ENCODE measurements at places on chromosomes 13 and 19.

DNA sequence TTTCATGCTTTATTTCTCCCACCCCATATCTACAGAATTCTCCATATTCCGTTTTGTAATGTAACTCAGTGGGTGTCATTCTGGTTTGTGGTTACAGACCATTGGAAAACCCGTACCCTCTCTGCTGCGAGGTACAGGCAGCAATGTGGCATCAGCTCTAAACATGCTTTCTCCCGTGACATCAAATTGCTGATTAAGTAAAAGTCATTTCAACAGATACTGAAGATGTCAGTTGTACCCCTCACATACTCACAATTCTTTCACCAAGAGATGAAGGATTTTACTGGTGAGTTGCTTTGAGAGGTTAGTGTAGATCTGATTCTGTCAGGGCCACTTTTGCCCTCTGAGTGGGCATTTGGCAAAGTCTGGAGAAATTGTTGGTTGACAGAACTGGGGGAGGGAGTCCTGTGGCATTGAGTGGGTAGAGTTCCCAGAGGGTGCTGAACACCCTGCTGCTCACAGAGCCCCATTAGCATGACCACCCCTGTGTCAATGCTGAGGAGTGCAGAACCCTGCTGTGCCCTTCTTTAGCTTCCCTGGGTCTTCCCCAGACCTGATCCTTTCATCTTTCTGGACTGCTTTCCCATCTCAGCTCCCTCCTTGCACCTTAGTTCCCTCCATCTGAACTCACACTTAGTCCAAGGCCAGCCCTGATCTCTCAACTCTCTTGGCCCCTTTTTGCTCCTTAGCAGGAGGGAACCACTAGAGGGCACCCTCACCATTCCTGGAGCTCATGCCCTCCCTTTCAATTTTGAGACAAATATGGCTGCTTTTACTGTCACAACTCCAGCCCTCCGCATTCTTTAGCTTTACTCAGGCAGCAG is 39.9 kb upstream of the CEACAM8 start:
- peak; percentile 18 for DNase-seq

DNA sequence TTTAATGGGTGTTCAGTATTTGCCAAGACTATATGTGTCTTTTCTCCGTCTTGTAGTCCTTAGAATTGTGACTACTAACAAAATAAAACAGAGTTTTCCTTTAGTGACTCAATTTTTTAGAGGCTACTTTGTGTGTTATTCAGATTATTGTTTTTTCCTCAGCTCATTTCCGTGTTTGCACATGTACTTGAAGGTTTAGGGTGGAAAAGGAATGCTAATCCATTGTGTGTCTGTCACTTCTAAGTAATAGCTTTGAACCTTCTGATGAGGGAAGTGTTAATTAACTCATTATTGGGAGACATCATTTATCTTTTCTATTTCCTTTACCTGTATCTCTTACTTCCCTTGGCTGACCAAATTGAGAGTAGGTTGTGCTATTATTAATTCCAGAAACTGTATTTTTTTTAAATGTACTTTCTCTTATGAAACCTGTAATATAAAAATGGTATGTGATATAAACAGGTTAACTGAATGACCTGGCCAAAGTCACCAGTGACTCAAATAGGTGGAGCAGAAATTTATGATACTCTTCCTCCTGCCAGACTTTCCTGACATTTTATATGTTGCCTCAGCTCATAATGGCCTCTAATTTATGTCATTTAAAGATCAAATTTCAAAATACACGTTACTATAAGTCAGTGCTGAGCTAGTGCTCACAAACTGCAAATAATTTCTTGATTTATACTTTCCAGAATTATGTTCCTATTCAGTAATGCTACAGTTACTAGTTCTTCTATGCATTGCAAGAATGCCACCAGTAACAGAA is 88.8 kb downstream of the LMO7 start:
- DNase-seq, result no peak

DNA sequence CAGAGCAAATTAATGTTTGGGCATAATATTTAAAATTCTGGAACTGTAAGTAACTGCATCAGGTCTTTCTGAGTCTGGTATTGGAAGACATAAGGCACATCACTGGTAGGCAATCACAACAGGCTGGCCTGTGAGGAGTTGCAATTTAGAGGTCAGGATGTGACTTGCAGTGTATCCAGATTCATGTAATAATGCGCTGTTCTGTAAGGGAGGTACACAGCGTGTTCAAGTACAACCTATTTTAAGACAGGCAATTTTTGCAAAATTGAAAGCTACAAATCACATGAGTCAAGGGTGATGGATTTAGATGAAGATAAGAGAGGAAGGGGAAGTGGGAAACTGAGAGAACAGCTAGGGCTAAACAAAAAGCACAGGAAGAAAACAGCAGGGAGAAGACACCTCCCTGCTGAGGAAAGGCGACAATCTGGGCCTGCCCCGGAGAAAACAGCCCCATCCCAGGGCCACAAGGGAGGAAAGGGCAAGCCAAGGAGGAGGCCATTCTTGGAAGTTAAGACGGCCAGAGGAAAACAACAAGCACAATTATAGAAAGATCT is 138.1 kb downstream of the LACC1 start:
- no peak for DNase-seq

DNA sequence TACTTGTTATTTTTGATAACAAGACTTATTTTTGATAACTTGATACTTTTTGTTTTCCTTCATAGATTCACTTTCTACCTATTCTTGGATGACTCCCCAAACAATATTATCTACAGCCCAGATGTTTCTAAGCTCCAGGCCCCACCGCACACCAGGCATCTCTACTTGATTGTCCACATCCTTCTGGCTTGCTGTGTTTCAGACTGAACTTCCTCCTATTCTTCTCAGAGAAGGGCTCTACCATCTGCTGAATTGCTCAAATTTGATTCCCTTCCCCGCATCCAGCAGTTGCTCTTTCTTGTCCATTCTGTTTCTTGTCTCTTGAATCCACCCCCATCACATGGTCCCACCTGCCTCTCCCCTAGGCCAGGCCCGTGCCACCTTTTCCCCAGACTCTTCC is 13.0 kb downstream of the NUDT15 start:
- DNase-seq, result no peak

GRCh38 chr13:112711528-112712265 is 21.9 kb downstream of the ATP11A start:
- DNase-seq, result peak; percentile 97

GRCh38 chr13:33940898-33941297 is 122.9 kb downstream of the RFC3 start:
- peak; percentile 13 for DNase-seq

GRCh38 chr19:45187421-45188100 is 9.0 kb downstream of the BLOC1S3 start:
- DNase-seq, result no peak

DNA sequence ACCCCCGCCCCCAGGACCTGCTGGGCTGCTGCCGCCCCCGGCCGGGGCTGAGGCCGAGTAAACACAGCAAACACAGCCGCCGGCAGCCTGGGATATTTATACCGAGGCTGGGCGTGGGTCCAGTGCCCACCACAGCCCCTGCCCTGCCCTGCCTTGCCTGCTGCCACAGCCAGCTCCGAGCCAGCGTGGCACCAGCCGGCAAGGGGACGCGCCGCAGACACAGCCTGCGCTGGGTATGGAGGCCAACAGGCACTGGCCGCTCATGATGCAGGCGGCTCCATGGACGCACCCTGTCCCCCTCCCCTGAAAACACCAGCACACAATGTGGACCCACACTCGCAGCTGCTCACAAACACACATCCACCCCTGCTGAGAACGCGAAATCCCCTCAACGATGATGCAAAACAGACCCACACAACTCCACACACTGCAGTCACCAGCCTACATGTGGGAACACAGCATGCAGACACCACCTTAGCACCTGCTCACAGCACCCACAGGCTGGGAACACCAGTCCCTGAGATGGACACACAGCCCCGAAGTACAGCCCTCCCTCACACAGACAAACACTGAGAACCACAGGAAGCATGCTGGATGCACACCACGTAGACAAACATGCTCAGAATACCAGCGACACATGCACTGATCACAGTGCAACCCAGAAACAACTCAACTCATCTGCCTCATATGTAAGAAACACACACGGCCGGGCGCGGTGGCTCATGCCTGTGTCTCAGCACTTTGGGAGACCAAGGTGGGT is 16.2 kb downstream of the CCDC97 start:
- peak; percentile 74 for DNase-seq

- no peak for DNase-seq
Measured at GRCh38 chr19:49423985-49424303, 703 bp upstream of the PTH2 start.

GRCh38 chr19:23949611-23950010 is 34.9 kb downstream of the ZNF726 start:
- no peak for DNase-seq

DNA sequence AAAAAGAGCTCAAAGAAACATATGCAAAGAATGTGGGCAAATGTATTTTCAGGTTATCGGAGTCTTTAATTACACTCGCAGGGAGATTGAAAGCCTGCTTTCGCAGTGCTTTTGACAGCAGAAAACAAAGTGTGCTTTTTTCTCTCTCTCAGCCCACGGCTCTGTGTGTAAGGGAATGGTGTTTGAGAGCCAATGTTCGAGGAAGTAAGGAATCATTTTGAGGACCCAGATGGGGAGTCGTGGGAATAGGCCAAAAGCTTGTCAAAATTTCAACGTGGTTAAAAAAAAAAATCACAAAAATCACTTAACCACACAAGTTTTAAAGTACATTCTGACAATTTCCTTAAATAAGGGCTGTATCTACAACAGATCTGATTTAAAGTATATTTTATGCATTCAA is 197.1 kb upstream of the IRS2 start:
- DNase-seq, result no peak

GRCh38 chr19:49119411-49120324 is at the start of gene PPFIA3:
PPFIA3 (plus strand) TSS chr19:49119544; CDS start chr19:49127874, 8,330 bp downstream.
- peak; percentile 38 for DNase-seq

GRCh38 chr13:112616586-112617362 is 28.8 kb upstream of the TUBGCP3 start:
- DNase-seq, result peak; percentile 32

- peak; percentile 92 for DNase-seq
Measured at GRCh38 chr13:26508885-26509284, 48.6 kb upstream of the WASF3 start.

DNA sequence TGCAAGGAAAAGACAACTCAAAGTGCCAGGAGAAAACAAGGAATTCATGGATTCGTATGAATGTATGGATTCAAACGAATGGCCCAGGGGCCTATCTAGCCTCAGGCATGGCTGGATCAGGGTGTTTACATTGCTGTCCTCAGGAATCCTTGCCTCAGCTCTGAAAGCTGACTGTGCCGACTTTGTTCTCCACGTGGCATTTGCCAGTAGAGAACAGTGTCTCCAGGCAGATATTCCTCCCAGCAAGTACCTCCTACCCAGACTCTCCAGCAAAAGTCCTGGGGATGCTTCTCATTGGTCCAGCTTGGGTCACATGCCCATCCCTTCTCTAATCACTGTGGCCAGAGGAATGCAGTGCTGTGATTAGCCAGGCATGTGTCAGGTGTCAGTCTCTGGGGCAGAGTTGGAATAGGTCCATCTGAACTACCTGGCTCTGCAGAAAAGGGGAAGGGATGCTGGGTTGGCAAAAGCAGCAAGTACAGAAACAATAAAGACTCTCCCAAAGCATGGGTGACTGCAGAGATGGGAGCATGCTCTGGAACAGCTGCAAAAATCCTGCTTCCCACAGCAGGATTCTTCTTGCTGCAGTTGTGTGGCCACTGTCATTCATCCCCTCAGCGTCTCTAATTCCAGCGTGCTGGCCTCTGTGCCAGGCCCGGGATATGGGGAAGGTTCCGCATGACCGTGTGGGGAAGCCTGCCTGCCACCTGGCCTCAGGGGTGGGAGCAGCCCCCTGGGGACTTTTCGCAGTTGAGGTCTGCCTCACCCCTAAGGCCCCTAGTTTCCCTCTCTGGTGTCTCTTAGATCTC is 30.0 kb downstream of the CCNE1 start:
- peak; percentile 8 for DNase-seq

DNA sequence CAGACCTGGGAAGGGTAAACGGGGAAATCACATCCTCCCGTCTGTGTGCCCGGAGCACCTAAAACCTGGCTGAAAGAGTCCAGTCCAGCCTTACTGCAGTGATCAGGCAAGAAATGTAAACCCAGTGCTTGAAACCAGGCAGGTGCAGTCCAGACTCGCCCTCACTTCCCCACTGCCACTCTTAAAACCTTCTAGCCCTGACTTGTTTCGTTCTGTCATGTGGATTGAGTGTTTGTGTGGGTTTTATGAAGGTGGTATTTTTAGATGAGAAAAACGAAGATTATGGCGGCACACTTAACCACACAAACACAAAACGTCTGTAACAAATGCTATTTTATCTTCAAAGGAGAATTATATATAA is 839 bp upstream of the CKAP2 start:
- DNase-seq, result no peak

- DNase-seq, result no peak
Measured at GRCh38 chr19:35633727-35634440, 5.0 kb downstream of the RBM42 start.

DNA sequence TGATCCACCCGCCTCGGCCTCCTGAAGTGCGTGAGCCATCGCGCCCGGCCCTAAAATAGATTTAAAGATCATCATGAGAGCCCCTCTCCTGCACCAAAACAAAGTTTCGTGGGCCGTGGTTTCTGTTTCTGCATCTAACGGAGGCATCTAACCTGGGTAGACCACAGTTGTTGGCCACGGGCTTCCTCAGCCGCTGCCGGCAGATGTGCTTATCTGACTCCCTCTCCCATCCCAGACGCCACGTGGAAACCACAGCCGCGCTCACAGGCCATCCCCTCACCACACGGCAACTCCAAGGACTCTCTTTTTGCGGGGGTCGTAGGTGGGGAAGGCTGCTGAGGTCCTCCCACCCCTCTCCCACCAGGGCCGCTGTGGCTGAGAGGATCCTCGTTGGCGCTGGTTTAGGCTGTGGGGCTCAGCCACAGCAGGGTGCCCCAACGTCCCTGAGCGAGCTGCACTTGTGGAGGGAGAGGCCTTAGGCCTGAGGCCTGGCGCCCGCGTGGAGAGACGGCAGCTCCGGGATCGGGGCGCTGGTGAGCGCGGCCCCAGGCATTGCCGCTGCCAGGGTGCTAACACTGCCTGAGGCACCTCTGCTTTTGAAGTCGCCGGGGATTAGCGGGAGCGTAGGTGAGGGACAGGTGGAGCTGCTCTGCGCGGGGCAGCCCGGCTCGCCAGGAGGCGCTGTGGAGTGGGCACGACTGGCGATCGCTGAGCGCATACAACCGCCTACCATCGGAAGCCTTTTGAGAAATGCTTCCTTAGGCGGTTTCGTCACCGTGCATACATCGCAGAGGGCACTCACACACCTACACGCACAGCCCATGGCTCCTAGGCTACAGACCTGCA is 8.9 kb downstream of the ZSCAN1 start:
- DNase-seq, result no peak

- DNase-seq, result peak; percentile 89
Measured at GRCh38 chr19:34480971-34481841, at the start of gene WTIP. WTIP (plus strand) TSS chr19:34481758; CDS start chr19:34481975, 217 bp downstream.

GRCh38 chr19:7961920-7962626 is 18.6 kb upstream of the TIMM44 start:
- no peak for DNase-seq
